ENCODE measurements at places on chromosomes 16 and 17.
A peak's percentile ranks its signal among the peaks of the same experiment; 100 is the strongest.

GRCh38 chr17:10073941-10074340 is 124.5 kb downstream of the GAS7 start:
- DNase-seq = no peak

GRCh38 chr16:85615852-85616606 is 2.9 kb downstream of the GSE1 start:
- DNase-seq = peak; percentile 66

DNA sequence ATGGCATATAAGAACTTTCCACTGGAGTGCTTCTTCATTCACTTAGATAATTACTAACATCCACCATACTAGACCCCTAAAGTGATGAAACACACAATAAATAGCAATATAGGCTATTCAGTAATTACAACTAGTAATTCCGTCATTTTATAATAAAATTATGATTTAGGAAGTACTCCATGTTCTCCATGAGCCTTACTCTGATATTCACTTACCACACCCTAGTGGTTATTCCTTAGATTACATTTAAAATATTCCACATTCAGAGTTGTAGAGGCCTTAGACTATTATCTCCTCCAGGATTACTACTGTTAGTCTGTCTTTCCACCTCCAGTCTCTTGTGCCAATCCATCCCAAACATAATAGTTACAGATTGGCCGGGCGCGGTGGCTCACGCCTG is 62.4 kb downstream of the STH start:
- DNase-seq = no peak

- no peak for DNase-seq
Measured at GRCh38 chr17:82869536-82869935, 29.7 kb upstream of the ZNF750 start.
